CD4-positive, alpha-beta T cell (primary cell): ENCODE measurements at places on chromosomes 4 and X.

GRCh38 chrX:121746105-121746504, 698.7 kb downstream of the GLUD2 start:
- no peak for DNase-seq

GRCh38 chr4:119559044-119559647, 69.5 kb downstream of the PDE5A start:
- no peak for DNase-seq

- DNase-seq = no peak
Measured at GRCh38 chr4:3628868-3629175, 96.6 kb upstream of the LRPAP1 start.

- DNase-seq = no peak
Measured at GRCh38 chr4:118775405-118775804, 60.5 kb downstream of the SEC24D start.

DNA sequence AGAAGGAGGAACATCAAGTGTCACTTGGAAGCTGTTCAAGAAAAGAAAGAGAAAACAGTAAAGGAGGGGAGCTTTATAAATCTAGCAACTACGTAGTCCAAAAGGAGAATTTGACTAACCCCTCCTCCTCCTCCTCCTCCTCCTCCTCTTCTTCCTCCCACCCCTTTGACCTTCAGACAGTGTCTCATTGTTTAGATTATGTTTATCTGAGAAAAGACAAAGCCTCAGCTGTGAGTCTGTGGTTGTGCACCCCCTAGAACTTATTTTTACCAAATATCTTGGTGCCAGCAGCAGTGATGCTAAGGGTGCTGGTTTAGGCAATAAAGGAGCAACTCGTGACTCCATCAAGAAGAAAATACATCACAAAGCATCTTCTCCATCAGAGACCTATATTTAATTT, 68.9 kb upstream of the BMP2K start:
- no peak for DNase-seq
